AML-193 (cell line): ENCODE measurements at places on chromosomes 3 and 15.

GRCh38 chr3:135071483-135071882, 276.4 kb downstream of the EPHB1 start:
- DNase-seq, result no peak

GRCh38 chr3:32276279-32276841, 37.9 kb downstream of the CMTM8 start:
- DNase-seq, result peak; percentile 8

DNA sequence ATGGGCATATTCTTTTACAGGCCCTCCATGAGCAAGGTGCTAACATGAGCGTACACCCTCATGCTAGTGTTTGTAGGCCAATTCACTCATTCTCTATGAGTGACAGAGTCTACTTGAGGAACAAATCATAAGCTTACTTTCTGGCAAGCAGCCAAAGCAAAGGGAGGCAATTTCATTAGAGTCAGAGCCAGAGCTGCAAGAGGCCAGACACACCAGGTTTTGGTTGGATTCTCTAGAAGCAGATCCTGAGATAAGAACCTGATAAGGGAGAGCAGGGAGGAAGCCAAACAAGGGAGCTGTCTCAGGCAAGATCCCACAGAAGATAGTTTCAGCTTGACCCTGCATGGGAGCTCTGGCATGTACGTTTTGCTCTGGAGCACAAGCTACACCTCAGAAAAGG, 214.1 kb upstream of the CTNNB1 start:
- DNase-seq, result no peak

DNA sequence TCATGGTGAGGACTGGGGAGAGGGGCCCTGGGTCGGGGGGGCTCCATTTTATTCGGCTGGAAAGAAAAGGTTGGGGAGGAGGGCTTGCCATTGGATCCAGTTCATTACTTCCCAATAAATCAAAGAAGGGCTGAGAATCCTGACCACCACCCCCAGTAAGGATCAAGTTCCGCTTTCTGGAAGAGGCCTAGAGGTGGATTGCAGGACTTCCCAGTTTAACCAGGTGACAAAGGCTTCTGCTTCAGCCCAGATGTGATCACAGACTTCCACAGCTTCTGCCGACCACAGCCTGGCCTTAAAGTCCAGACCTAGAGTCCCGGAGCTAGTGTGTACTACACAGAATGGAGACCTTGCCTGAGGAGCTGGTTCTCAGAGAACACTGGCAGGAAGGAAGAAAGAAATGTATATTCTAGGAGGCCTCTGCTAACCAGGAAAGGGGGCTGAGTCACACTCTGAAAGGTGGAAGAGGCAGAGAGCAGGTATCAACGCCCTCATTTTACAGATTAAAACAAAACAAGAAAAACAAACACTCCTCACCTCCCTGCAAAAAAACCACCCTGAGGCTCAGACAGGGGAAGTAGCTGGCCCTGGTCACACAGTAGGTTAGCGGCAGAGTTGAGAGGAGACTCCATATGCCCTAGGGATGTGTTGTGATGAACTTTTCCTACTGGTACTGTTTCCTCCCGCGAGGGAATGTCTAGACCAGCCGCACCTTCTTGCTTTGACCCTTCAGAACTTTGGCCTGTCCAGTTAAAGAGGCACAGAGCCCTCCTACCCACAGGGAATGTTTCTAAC, 1.1 kb upstream of the CEMIP start:
- DNase-seq, result no peak

DNA sequence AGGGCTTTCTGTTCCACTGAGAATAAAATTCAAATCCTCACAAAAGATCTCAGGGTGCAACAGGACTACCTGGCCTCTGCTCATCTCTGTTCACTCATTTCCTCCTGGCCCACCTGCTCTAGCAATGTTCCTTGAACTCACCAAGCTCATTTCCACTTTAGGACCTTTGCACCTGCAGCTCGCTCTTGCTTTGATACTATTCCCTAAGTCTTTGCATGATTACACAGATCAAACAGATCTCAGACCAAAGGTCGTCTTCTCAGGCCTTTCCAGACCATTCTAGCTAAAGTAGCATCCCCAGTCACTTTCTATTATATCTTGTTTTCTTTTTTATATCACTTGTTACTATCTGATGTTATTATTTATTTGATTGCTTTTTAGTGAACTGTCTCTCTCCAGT, 54.7 kb downstream of the B3GNT5 start:
- no peak for DNase-seq

GRCh38 chr3:79976466-79976865, 208.7 kb upstream of the ROBO1 start:
- DNase-seq, result no peak

- DNase-seq, result no peak
These were observed 99.4 kb downstream of the ALCAM start for GRCh38 chr3:105466072-105466471.

DNA sequence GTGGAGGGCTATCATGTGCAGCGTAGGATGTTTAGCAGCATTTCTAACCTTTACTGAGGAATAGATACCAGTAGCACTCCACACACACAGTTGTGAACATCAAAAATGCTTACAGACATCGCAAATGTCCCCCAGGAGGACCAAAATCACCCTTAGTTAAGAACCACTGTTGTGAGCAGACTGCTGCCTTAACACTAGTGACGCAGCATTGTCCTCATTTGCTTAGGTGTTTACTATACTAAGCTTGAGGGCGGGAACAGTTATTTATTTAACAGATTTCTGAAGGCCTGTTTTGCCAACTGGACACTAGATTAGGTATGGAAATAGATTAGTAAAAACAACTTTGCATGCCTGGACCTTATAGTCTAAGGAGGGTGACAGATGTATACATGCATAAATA, 2.3 kb downstream of the PPP2R3A start:
- no peak for DNase-seq

GRCh38 chr3:194133661-194134230, 2.2 kb upstream of the HES1 start:
- DNase-seq, result no peak

GRCh38 chr3:172749230-172749965, 1.1 kb upstream of the ECT2 start:
- DNase-seq, result no peak

- DNase-seq, result peak; percentile 44
These were observed 25.6 kb upstream of the NLGN1 start for GRCh38 chr3:173371848-173372487.

DNA sequence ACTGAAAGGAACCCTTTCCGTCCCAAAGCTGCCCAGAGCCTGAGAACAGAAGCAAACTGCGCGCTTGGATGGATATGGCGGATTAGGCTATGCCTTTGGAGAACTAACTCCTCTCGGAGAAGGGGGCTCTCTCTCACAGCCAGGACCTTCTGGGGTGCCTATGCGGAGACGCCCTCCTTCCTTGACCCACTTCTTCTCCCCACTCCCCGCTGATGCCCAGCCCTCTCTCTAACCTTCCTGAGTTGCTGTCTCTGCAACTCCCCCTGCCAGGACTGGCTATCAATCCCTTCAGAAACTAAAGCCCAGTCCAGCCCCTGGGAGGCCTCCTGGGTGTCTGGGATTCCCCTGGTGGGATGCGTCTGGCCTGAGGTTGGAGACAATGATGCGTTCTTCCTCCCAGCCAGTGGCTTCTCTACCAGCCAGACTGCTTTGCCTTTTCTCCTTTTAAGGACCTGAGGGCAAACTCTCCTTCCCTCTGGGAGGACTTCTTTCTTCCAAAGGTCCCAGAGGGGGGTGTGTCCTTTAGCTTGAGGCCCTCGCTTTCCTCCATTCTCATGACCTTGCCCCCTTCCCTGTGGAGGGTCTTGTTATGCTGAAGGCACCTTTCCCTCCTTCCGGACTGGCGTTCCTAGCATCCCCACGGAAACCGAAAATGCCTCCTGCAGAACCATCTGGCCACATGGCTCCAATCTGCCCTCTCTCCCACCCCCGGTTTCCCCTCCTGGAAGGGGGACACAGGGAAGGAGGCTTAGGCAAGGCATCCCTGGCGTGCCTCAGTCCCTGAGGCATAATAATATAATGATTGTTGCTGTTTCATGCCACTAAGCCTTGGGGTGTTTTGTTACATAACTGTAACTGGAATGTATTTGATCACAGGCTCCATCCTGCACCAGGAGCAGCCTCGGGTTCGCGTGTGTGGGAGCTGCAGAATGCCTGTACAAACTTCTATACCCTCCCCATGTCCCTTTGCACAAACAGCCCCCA, 63.4 kb upstream of the C15orf39 start:
- DNase-seq, result no peak

DNA sequence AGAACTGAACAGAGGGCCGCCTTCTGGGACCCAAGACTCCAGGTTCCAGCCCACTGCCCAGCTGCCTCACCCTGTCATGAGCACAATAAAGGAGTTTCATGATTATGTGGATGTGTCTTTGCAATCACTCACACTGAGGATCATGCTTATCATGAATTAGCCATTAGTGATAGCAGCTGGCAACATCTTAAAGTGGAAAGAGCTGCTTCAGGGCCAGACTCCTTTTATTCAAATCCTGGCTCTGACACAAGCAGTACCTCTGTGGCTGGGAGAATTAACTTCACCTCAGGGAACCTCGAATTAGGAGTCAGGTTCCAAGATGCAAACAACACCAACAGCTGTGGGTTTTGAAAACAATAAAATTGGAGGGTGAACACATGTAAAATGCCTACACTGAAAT, 6.6 kb upstream of the SCAP start:
- no peak for DNase-seq

- peak; percentile 69 for DNase-seq
These were observed 47.0 kb downstream of the ZBTB20 start for GRCh38 chr3:115099986-115100571.

DNA sequence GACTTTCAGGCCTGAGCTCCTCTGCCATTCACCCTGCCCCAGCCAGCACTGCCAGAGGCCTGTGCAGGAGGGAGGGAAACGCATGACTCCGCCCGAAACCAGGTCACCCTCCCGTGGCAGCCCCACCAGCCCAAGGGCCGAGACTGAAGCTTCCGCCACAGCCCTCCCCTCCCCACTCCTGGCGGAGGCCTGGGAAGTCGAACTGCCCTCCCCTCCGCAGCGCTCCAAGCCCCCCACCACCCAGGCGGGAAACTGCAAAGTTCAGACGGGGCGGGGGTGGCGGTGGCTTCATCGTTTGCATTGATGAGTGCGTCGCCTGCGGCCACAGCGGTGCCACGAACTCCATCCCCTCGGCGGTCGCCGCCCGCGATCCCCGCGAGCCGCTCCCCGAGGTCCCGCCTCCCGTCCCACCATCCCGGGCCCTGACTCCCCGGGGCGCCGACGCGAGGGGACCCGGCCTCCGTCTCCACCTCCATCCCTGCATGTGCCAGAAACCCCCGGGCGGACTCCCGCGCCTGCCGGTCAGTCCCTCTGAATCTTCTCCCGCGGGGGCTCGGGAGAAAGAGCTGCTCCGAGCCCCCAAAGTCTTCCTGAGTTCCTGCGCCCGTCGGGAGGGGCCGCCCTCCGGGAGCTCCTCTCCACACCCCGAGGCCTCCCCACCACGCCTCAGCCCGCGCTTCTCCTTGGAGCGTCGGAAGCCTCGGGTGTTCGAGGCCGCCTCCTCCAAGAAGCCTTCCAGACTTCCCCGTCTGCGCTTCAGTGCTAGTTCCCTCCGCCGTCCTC, 698 bp downstream of the MELTF start:
- DNase-seq, result peak; percentile 61

DNA sequence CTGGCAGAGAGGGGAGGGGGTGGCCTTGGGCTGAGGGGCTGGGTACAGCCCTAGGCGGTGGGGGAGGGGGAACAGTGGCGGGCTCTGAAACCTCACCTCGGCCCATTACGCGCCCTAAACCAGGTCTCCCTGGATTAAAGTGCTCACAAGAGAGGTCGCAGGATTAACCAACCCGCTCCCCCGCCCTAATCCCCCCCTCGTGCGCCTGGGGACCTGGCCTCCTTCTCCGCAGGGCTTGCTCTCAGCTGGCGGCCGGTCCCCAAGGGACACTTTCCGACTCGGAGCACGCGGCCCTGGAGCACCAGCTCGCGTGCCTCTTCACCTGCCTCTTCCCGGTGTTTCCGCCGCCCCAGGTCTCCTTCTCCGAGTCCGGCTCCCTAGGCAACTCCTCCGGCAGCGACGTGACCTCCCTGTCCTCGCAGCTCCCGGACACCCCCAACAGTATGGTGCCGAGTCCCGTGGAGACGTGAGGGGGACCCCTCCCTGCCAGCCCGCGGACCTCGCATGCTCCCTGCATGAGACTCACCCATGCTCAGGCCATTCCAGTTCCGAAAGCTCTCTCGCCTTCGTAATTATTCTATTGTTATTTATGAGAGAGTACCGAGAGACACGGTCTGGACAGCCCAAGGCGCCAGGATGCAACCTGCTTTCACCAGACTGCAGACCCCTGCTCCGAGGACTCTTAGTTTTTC, 4.9 kb downstream of the ISL2 start:
- DNase-seq, result no peak

- no peak for DNase-seq
These were observed 12.4 kb downstream of the KLF13 start for GRCh38 chr15:31338879-31339557.

DNA sequence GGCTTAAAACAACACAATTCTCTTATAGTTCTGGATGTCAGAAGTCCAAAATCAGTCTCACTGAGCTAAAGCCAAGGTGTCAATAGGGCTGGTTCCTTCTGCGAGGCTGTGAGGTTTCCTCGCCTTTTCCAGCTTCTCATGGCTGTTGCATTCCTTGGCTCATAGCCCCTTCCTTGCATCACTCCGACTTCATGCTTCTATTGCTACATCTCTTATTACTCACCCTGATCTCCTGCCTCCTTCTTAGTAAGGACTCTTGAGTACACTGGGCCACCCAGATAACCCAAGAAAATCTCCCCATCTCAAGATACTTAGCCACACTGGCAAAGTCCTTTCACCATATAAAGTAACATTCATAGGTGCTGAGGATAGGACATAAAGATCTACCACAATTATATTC, 193.9 kb downstream of the ADAMTS17 start:
- DNase-seq, result no peak

DNA sequence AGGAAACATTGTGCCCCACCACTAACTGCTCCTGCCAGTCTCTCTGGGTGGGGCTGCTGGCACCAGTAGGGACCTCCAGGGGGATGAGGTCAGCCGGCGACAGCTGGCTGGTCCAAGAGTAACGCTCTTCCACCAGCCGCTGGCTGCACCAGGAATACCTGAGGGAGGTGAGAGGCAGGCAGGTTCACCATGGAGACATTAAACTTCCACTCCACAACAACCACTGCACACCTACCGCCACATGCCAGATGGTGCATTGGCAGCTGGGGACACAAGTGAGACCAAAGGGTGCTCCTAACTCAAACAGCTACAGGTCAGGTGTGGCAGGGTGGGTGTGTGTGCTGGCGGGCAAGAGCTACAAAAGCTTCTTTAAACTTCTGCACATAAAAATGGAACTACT, 4.5 kb downstream of the POLG start:
- no peak for DNase-seq
